ENCODE measurements at places on chromosomes 11 and 22.

DNA sequence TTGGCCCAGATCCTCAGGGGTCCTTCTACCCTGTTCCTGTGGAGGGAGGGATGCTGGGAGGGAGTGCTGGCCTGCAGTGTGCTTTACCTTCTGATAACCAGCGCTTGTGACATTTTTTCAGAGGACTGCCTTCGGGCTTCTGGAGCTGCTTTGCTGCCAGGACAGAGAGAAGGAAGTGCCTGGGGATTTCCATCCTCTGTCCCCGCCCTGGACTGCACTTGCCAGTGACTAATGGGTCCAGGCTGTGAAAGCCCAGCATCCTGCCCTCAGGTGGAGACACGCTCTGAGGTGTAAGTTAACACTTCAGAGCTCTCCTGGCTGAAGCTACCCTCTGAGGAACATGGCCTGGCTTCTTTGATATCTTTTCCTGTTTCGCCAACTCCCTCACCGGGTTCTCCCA lies 158.7 kb upstream of the SYT13 start:
- DNase-seq: no peak

- no peak for DNase-seq
Measured at GRCh38 chr11:73652046-73652730, 5.8 kb downstream of the PLEKHB1 start.

GRCh38 chr11:68372625-68373024 lies 60.2 kb downstream of the LRP5 start:
- DNase-seq: no peak

DNA sequence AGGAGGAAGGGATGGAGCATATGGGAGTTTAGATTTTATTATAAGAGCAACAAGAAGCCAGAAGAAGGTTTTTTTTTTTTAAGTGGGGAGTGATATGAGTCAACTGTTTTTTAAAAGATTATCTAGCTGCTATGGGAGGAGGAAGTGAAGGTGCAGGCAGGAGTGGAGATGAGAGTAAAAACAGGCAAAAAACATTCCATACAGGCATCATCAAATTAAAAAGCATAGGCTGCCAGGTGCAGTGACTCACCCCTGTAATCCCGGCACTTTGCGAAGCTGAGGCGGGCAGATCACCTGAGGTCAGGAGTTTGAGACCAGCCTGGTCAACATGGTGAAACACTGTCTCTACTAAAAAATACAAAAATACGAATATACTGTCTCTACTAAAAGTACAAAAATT lies 368.4 kb upstream of the MTNR1B start:
- no peak for DNase-seq

DNA sequence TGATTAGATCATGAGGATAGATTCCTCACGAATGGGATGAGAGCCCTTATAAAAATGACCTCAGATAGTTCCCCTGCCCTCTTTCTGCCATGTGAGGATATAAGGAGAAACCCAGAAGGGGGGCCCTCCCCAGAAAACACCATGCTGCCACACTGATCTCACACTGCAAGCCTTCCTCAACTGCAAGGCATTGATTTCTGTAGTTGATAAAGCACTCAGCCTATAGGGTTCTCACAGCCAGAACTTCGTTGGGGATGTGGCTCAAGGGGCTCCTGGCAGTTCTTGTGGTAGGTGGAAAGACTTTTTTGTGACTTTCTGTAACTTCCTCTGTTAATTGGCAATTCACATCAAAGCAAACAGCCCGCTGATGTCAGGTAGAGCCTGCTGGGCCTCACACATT lies 108.9 kb downstream of the CD44 start:
- no peak for DNase-seq

DNA sequence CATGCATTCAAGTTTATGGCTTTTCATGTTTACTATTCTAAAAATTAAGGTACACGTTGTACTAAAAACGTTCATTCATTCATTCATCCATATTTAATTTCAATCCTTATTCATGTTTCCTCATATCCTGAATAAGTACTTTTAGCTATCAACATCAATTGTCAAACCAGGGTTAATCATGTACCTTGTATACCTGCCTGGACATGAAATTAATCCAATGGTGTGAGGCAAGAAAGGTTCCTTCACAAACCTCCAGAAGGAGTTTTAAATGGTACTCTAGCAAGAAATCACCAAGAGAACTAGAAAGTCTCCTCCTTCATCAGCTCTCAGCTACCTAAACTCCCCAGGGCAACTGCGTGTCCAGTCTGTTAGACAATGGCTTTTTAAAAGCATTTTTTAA lies 33.4 kb downstream of the TMEM123 start:
- DNase-seq: no peak

DNA sequence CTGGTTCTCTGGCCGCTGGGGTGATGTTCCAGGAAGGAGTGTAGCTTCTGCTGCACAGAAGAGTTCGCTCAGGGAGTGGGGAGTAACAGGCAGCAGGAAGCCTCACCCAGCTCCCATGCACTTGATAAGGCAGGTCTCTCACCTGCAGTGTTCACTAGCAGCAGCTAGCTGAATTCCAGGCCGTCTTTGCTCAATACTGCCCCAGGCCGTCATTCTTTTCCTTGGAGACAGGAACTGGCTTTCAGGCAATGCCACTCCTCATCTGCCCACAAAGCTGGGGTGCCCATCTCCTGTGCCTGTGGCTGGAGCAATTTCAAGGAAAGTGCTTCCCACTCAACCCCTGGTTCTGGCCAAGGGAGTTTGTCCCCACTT lies 66.1 kb downstream of the ARHGAP42 start:
- no peak for DNase-seq
